AG09309 (cell line): ENCODE measurements at places on chromosomes 4 and X.

- no peak for DNase-seq
Measured at GRCh38 chr4:173855015-173855414, 325.0 kb upstream of the HAND2 start.

DNA sequence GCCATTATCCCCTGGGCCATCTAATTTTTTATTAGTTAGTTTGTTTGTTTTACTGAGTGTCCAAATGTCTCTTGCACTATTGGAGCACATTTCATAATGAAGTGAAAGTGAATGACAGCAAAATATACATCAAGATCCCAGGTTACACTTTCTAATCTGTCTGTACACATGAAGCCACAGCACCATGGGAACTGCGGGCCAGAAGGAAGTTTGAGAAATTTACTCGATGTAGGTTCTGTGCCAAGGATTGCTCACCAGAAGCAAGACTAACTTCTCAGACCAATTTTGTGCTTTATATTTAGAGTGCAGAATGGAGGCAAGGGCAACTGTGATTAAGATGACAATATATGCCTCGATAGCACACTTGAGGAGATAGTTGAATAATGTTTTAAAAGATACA lies 258.0 kb downstream of the COL25A1 start:
- no peak for DNase-seq

- no peak for DNase-seq
Measured at GRCh38 chrX:71095033-71095432, 618 bp upstream of the FOXO4 start.

GRCh38 chrX:148540671-148541583 lies 40.5 kb downstream of the AFF2 start:
- no peak for DNase-seq

DNA sequence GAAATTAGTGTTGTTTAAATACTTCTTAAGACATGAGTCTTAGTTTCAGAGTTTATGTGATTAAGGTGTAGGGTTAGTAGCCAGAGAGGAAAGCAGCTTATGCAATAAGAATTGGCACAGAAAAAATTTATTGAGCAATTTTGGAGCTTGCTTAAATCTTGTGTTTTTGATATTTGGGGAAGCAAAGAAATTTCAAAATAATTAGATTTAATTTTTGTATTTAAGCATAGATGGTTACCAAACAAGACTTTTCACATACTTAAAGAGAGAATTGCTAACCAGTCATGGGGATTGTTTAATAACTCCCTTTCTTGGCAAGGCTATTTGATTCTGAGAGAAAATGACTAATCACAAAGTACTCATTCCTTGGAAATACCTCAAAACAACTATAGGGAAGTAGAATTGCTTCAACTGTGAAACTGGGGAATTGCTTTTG lies 202.0 kb upstream of the GRID2 start:
- DNase-seq = no peak

GRCh38 chr4:5954056-5954760 lies 61.3 kb upstream of the CRMP1 start:
- no peak for DNase-seq

DNA sequence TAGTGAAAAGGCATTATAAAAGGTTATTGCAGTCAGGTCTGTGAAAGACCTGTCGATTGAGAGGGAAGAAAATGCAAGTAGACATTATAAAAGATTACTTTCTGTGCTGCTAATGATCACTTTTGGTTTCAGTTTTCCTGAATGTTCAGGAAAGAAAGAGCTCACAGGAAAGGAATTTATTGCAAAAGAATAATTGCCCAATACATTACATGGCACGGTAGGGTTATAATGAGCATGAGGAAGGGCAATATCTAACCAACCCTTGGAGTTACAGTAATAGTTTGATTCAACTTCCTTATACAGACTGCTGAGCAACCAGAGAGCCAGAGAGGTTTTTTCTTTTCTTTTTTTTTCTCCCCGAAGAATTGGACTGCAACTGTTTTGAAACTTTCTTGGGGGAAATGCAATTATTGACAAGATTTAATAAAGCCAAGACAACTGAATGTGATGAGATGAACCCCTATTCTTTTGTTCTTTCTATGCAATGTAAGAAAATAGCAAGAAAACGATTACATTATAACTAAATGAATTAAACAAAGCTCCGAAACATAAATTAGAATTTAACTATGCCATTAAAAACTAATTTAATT lies 247.0 kb downstream of the C4orf33 start:
- DNase-seq = peak; percentile 78

DNA sequence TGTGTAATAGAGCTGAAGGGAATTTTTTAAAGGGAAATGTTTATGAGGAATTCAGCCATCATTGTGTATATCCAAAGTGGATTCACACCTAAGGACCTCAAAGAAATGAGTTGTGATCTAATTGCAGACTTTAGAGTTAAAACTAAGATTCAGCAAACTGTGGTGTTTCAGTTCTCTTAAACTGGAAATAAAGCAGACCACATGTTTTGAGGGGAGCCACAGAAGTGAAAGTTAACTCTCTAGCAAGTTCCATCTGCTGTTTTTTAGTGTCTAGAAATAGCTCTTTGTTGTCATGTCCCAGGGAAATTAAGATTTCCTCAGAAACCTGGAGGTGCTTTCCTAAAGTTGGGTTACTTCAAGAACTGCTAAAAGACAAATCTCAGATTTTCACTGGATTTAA lies 97.3 kb upstream of the DDX3X start:
- DNase-seq = no peak

DNA sequence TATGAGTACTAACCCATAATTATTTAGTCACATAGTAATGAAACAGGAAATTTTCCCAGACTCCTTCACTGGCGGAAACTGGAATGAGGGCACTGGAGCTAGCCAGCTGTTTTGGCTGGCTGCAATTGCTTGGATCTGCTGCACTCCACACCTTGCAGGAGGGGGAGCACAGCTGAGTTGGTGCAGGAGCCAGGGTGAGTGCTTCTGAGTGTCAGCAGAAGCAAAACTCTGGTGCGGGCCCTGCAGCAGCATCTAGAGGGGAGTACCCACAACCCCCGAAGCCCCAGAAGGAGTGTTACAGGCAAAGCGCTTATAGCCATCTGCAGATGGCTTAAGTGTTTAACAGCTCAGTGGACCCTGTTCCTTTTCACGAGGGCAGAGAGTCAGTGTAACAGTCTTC lies 96.1 kb downstream of the RPA4 start:
- DNase-seq = no peak

GRCh38 chr4:90715242-90715641 lies 588.0 kb downstream of the CCSER1 start:
- DNase-seq = no peak
